ENCODE measurements at places on chromosomes 13 and 19.

DNA sequence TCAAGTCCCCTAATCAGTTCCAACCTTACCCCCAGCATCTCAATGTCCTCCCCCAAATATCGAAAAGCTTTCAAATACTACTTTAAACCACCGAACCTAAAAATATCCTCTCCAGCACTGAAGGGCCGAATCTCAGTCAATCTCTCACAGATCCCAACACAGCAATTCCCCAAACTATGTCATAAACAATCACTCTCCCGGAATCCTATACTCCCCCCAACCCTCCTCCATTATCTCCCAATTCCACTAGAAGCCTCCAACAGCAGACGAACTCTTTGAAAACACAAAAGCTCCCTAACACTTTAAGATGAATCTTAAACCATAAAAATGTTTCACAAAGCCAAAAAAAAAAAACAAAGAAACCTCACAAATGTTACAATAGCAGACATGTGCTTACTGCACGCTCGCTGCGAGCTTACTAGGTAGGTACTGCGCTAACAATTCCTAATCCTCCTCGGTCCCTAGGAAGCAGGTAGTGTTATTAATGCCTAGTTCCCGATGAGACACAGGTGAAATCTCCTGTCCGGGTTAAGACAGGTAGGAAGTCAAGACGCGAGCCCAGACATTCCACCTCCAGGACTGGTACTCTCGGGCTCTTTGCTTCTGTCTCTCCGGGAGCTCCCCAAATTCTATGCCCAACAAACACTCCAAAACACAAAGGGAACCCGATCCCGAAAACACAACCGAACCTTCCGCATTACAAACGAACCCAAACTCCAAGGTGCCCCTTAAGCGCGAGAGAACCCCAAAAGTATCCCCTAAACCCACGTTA, 14.2 kb downstream of the FBXO46 start:
- no peak for DNase-seq

GRCh38 chr13:31930901-31931522, 100.6 kb upstream of the FRY start:
- DNase-seq, result no peak

GRCh38 chr13:46648166-46648607, 95.2 kb downstream of the LRCH1 start:
- DNase-seq, result no peak

DNA sequence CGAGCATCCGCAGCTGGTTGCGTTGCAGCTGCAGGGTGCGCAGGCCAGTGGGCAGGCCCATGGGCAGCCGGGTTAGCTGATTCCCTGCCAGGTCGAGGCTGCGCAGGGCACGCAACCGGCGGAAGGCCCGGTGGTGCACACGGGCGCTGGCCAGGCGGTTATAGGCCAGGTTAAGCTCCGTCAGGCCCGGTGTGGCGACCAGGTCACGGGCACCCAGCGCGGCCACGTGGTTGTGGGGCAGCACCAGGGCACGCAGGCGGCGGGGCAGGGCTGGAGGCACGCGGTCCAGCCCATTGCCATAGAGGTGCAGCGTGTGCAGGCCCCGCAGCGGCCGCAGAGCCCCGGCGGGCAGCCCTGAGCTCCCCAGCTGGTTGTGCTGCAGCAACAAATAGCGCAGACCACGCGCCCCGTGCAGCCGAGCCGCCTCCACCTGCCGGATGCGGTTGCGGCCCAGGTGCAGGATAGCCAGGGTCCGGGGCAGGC, 5.3 kb downstream of the PODNL1 start:
- no peak for DNase-seq

GRCh38 chr13:30307971-30308290, 580 bp upstream of the KATNAL1 start:
- DNase-seq, result no peak

DNA sequence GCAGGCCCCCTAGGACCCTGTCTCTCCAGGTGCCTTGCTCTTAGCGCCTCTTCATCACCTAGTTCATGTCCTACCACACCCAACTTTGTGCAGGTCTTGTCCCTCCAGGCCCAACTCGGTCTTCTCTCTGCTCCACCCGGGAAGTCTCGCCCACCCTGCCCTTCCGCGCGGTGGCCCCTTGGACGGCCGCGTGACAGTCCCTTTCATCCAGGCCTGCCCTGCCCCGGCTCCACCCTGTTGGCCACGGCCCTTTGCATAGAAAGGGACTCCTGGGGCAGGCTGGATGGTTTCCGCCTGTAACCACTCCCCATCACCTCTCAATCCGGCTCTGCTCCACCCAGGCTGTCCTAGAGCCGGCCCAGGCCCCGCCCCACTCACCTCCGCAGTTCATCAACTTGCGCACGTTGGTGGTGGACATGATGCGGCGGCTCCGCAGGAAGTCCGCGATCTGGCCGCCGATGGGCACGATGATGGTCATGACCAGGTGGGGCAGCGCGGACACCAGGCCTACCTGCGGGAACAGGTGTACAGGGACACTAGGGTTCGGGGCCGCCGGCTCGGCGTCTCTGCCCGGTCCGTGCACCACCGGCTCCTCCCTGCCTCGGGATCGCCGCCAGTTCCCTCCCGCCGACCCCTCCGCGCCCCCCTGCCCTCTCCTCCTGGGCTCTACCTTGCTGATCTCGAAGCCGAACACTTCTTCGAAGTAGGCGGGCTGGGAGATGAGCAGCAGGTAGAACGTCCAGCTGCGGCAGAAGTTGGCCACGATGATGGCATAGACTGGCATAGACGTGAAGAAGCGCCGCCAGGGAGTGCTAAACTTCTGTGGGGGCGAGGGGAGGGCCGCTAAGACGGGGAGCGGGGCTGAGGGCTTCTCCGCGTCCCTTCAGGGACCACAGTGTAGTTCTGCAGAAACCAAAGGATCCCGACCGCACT, 7.2 kb downstream of the GFY start:
- no peak for DNase-seq

GRCh38 chr13:100069278-100069677, 19.6 kb upstream of the PCCA start:
- DNase-seq, result no peak

DNA sequence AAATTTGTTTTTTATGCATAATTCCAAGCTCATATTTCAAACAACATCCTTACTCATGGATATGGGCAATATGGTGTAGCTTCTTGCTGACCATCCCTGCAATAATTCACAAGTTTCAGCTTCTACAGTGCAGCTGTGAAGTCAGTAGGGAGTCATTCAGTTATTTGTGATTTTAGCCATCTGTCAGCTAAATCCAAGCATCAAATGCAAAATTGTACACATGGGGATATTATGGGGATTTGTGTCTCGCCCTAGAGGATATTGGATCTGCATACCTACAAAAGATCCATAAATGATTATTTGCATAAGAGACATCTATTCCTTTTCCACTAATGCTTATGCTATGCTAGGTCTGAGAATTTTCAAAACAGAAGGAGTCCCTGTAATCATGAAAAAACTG, 217.9 kb upstream of the SLITRK5 start:
- DNase-seq, result no peak

- DNase-seq, result no peak
Measured at GRCh38 chr13:52345048-52345447, 60.9 kb downstream of the THSD1 start.

DNA sequence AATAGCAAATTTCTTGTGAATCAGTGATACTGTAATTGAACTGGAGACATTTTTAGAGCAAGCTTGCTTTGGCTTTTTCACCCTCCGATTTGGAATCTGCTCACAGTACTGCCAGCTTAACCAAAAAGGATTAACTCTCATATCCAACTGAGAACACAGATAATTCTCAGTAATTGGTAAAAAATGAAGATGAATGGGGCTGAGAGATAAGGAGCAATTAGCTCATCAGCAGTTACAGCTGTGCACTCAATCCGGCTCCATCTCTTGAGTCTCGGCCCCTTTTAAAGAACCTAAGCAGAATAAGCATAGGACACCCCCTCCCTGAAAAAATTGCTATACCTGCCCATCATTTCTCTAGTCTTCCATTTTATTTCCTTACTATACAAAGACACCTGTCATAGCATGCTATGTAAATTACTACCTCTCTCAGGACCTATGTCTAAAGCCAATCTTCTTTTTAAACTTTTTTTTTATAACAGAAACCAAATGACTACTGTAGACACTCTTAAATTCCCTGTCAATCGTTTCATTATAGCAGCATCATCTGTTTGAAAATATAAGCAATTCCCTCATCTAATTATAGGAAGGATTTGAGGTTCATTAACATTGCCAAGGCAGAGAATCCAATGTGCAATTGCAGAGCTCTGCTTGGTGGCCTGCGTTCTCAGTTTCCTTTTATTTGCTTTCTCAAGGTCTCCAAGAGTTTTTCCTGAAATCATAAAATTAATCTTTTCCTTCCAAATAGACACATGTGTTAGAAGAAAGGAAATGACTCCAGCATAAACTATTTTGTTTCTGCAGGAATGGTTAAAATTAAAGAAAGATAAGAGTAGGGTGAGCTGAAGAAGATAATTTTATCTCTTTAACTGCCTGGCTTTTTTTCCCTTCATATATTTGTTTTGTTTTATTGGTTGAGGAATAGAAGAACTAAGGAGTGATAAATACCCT, 242.1 kb downstream of the DACH1 start:
- no peak for DNase-seq

GRCh38 chr13:109401891-109402290, 384.5 kb downstream of the IRS2 start:
- no peak for DNase-seq
